ENCODE measurements at places on chromosomes 11 and 22. TPM values are rescaled to one million over a fixed set of nuclear protein-coding genes. Genes with fewer than 3 reads are reported as not detected.

The FAM89B gene
- polyA plus RNA-seq, result 62.2 TPM

The ZDHHC8 gene
- polyA plus RNA-seq, result 35.1 TPM

DNA sequence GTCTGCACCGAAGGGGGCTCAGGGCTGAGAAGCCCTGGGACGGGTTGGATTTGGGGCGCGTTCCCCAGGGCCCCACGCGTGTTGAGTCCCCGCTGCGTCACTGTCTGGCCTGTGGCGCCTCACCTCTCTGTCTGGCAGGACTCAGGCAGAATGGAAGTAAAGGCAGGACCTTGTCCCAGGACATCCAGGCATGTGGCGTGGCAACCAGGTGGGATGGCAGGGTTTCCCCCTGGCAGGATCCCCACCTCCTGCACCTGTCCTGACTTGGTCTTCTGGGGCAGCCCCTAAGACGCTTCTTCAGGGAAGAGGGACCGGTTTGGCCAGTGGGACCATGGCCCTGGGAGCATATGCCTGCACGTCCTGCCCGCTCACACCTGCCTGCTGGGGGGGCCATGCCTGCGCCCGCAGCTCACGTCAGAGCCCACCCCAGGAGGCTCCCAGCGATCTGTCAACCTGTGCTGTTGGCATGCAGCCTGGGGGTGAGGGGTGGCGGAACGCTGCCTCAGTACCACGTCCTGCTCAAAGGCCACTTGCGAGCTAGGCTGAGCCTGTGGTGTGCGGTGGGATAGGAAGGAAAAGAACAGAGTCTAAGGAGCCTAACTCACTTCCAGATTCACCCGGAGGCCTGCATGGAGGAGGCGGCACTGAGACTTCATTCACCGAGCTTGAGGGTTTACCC is 72.7 kb downstream of the KCNQ1 start:
- H3K4me1 ChIP-seq, result no peaks in the 10 kb centered on the region
- H3K4me3 ChIP-seq, result no peak overlapping the region
- DNase-seq, result no peak
- H3K27me3 ChIP-seq, result no peaks in the 10 kb centered on the region
- H3K36me3 ChIP-seq, result no peaks in the 10 kb centered on the region

The MIAT gene
- polyA plus RNA-seq, result 2.9 TPM

DNA sequence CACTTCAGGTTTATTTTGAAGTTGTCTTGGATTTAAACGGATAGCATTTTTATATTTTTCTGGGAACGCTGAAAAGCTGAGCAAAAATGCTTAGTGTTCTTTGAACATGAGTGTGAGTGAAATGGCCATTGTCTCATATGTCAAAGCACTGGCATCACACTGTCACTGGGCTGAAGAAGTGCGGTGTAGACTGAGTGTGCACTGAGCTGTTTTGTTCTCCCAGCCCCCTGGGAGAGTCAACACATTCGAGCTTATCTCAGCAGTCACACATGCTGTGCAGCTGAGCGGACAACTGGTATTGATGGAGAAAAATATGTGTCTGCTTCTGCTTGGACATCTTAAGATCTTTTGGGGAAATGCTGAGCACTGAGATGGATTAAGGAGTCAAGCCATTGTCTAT is 90.8 kb downstream of the TECTA start:
- H3K36me3 ChIP-seq, result no peaks in the 10 kb centered on the region
- H3K27ac ChIP-seq, result no peak overlapping the region
- no peaks in the 10 kb centered on the region for H3K4me1 ChIP-seq

- no peaks in the 10 kb centered on the region for H3K4me1 ChIP-seq
- no peaks in the 10 kb centered on the region for H3K36me3 ChIP-seq
- no peaks in the 10 kb centered on the region for H3K27me3 ChIP-seq
- no peak for DNase-seq
Observed at GRCh38 chr11:43699870-43700269, 19.3 kb downstream of the HSD17B12 start.

- H3K27me3 ChIP-seq, result no peaks in the 10 kb centered on the region
- H3K4me3 ChIP-seq, result no peak overlapping the region
- H3K36me3 ChIP-seq, result no peaks in the 10 kb centered on the region
- H3K4me1 ChIP-seq, result no peaks in the 10 kb centered on the region
- DNase-seq, result no peak
Observed at GRCh38 chr11:76889411-76889975, 28.8 kb downstream of the ACER3 start.

DNA sequence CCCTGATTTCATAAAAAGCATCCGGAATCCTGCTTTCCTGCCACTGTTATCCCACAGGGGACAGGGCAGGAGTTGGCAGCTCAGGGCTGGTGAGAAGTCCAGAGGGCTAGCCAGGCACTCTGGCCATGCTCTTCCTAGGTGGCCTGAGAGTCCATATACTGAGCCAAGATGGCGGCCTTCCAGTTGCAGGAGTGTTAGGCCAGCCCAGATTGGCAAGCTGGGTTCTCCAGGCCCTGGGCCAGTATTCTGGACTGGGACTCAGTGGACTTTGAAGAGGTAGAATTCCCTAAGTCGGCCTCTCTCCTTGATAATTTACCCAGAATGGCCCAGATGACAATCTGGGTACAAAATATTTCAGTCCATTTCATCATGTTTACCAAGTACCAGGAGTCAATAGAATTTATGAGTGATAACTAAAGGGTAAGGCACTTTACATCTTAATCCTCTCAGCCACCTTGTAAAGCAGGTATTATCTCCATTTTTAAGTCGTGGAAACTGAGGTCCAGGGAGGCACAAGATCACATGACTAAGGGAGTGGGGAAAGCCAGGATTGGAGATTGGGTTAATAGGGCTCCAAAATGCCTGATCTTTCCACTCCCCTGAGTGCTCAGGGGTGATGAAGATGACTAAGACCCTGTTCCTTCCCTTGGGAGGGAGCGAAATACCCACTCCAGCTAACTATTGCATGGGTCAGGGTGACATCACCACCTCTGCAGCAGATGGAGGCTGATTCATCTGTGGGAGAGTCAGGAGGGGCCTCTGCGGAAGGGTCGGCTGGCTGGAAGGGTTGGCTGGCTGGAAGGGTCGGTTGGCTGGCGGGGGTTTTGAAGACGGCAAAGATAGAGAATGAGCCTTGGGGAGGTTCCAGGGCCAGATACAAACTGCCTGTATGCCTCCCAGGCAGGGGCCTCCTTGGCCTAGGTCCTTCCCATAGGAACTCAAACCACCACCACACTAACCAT is 1.2 kb upstream of the MICALL1 start:
- no peak for DNase-seq
- no peaks in the 10 kb centered on the region for H3K36me3 ChIP-seq
- peaks cover 3% of the 10 kb centered on the region for H3K4me1 ChIP-seq
- no peak overlapping the region for H3K4me3 ChIP-seq

The IGLL5 gene
- polyA plus RNA-seq, result 29.9 TPM

The THY1 gene
- polyA plus RNA-seq, result 15.3 TPM

The DDX17 gene
- polyA plus RNA-seq, result 325 TPM

The MPZL2 gene
- 47.7 TPM for polyA plus RNA-seq

GRCh38 chr22:30806391-30806861 is 111.8 kb downstream of the OSBP2 start:
- peaks cover 7% of the 10 kb centered on the region for H3K4me1 ChIP-seq
- DNase-seq, result no peak
- H3K27me3 ChIP-seq, result peaks cover 40% of the 10 kb centered on the region
- no peaks in the 10 kb centered on the region for H3K36me3 ChIP-seq
- no peak overlapping the region for H3K27ac ChIP-seq

The RIMBP3C gene
- polyA plus RNA-seq, result 0.34 TPM

The C11orf87 gene
- 0.02 TPM for polyA plus RNA-seq

Data from thymus (tissue), 14 donors.